Naive B cell (primary cell): ENCODE measurements at places on chromosomes 3 and 15. TPM values are rescaled to one million over a fixed set of nuclear protein-coding genes. Genes with fewer than 3 reads are reported as not detected.

DNA sequence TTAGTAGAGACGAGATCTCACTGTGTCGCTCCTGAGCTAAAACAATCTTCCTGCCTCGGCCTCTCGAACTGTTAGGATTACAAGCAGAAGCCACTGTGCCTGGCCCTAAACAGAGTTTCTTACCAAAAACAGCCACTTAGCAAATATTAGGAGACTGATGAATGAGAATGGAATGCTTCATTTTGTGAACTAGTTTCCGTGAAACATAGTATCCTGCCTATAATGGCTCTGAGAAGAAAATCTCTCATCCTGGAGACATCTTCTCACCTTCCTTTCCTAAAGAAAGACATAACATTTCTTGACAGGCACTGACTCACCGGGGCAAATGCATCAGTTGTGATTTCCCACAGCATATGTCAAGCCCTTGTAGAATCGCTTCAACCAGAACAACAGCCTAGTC, 44.9 kb downstream of the GJD2 start:
- H3K4me1 ChIP-seq, result no peaks in the 10 kb centered on the region
- DNase-seq, result no peak
- H3K4me3 ChIP-seq, result no peak overlapping the region
- no peak overlapping the region for H3K27ac ChIP-seq
- peaks cover 44% of the 10 kb centered on the region for H3K27me3 ChIP-seq

DNA sequence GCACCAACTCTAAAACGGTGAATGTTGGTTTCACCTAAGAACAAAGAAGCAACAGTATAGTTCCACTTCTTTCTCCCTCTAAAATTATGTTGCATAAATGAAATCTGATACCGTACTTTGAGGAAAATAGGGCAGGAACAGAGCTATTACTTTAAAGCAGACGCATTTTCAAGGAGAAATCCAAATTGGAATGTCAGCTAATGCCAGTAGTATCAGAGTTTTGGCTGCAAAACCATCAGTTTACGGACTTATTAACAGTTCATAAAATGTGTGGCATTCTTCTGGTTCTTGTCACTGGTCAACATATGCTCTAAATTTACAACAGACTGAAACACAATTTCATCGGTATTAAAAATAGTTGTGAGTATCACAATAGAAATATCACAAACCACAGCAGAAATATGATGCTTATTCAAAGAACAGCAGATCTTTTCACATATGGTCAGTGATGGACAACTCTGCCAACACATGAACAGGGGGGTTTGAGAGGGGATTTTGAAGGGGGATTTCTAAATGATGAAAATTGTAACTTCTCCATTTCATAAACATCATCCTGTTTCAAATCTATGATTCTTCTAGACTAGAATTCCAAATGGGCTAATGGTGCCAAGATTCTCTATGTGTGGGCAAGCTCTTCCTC, 38.7 kb upstream of the ROBO2 start:
- H3K4me1 ChIP-seq, result no peaks in the 10 kb centered on the region
- H3K36me3 ChIP-seq, result no peaks in the 10 kb centered on the region
- H3K4me3 ChIP-seq, result no peak overlapping the region
- no peak overlapping the region for H3K27ac ChIP-seq
- no peak for DNase-seq
- H3K27me3 ChIP-seq, result no peaks in the 10 kb centered on the region

GRCh38 chr15:89671687-89672086, 7.5 kb downstream of the PLIN1 start:
- H3K4me1 ChIP-seq, result no peaks in the 10 kb centered on the region
- no peaks in the 10 kb centered on the region for H3K36me3 ChIP-seq
- peaks cover 37% of the 10 kb centered on the region for H3K27me3 ChIP-seq
- H3K27ac ChIP-seq, result no peak overlapping the region
- H3K4me3 ChIP-seq, result no peak overlapping the region
- no peak for DNase-seq

Gene ANKRD34C
- not detected for polyA plus RNA-seq

Gene GPR149
- not detected for polyA plus RNA-seq
